ENCODE measurements at places on chromosomes 13 and 19.

DNA sequence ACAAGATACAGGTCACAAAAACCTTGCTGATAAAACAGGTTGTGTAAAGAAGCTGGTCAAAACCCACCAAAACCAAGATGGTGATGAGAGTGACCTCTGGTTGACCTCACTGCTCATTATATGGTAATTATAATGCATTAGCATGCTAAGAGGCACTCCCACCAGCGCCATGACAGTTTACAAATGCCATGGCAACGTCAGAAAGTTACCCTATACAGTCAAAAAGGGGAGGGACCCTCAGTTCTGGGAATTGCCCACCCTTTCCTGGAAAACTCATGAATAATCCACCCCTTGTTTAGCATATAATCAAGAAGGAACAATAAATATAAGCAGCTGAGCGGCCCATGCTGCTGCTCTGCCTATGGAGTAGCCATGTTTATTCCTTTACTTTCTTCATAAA, 434.1 kb downstream of the ZNF536 start:
- DNase-seq, result no peak

- DNase-seq, result no peak
Measured at GRCh38 chr13:111371720-111372119, 51.3 kb downstream of the TEX29 start.

GRCh38 chr13:48954081-48954480, 21.6 kb upstream of the FNDC3A start:
- no peak for DNase-seq

DNA sequence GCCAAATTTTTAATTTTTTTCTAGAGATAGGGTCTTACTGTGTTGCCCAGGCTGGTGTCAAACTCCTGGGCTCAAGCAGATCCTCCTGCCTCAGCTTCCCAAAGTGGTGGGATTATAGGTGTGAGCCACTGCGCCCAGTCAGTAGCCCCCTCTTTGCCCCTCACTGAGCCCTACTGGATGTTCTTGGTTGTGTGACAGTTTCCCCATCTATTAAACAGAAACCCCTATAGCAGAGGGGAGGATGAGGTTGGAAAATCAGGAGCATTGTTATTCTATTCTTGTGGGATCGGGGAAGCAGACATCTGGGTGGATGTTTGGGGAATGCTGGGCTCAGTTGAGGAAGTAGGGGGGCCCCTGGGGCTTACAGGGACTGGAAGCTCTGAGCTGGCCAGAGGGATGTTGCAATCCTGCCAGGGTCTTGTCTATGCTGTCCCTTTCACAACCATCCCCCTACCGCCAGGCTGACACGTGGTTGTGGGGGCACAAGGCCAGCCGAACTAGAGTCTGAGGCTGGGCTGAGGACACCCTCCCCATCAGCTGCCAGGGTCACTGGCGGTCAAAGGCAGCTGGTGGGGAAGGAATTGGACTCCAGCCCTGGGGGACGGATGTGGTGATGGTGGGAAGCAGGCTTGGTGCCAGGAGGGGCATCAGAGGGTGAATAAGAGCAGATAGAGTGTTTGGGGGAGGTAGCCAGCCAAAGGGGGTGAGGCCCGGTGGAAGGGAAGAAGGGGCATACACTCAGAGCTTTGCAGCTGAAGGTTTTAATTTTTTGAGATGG, 10.9 kb downstream of the APOC1 start:
- DNase-seq, result peak; percentile 29

DNA sequence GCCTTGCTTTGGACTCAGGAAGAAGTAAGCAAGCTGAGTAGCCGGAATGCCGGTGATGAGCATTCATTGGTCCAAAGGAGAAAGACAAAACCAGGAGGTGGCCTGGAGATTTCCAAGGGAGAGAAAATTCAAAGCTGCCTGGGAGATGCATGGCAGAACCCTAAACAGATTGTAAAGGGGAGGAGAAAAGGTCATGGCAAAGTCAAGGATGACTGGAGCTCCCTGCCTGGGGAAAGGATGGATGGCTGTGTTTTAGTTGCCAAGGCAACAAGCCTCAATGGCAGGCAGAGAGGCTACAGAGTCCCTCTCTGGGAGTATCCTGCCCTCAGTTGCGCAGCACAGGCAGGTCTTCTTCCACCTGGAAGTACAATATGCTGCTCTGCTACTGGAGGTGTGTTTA, 134.0 kb downstream of the ENOX1 start:
- DNase-seq, result no peak

Measured in AG09309 (cell line).